Right renal cortex interstitium (tissue), 3 donors: ENCODE measurements at places on chromosomes 7 and 10. TPM values are rescaled to one million over a fixed set of nuclear protein-coding genes. Genes with fewer than 3 reads are reported as not detected.

Gene LARP4B
- 39.3 TPM for polyA plus RNA-seq

DNA sequence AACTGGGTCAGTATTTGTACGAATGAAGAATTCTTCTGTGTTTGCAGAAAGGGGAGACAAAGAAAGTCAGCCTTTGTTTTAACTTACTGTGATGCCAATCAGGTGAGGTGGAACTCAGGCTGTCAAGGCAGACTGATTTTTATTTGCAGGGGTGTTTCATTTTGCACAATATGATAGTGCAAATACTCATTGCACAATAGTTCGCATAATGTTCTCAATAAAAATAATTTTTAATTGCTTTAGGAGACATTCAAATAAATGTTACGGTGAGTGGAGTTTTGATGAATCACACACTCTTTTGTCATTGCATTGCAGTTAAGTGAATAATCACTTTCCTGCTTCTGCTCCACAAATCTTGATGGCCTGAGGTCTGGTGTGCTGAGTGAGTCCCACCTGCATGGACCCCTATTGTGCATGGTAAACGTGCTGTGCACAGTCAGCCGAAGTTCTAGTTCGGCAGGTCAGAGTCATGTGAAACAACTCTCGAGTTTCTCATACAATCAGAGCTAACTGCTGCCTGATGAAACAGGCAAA, 141.3 kb upstream of the FZD8 start:
- no peak for DNase-seq

DNA sequence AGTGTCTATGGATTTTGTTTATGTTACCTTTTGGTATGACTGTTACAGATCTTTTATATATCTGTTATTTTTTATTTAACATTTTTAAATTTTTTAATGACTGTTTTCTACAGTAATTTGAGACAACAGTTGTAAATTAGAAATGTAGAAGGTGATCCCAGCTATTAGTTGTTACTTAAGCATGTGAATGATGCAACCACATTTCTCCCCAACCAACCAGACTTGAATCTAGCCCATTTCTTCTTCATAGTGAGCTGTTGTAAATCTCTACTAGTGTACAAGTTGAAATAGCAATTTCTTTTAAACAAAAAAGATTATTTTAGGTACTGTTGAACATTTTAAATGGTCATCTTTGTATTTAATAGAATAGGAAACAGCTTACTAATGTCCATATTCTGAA, 18.0 kb downstream of the TMEM106B start:
- no peak for DNase-seq

DNA sequence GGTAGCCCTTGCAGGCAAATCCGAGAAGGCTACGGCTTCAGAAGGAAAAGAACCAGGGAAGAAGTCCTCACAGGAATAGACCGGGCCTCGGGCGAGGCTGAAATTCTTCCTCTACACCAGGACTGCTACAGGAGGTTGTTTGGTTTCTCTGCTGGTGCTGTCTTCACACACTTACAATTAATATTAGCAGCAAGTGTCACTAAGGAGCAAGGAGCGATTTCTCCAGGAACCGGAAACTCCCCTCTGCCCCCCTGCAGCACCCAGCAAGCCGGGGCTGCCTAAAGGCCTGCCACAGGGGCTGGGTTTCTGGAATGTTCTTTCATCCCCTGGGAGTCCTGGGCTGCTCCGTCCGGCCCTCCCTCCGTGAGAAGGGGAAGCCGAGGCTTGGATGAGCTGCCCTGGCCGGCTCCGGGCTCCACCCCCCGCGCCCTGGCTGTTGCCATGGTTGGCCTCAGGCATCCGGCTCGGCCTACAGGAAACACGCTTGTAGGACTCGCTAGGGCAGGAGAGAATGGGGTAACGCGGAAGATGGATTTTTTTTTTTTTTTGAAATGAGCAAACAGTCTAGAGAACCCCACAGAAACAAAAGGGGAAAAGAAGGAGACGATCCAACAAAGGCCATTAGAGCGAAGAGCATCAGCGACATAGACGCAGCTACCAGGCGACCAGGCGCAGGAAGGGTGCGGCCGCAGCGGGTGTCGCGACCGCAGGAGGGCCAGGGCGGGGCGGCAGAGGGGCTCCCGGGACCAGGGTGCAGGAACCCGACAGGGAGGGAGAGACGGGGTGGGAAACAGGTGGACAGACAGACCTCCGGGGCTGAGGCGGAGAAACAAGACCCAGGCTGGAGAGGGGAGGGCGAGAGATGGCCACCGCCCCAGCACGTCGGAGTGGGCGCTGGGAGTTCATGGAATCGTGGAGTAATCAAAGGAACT, 33.0 kb downstream of the EN2 start:
- no peak for DNase-seq

GRCh38 chr7:152975076-152975475, 215.5 kb downstream of the ACTR3B start:
- DNase-seq: no peak

- no peak for DNase-seq
These were observed 4.7 kb downstream of the ANXA11 start for GRCh38 chr10:80200687-80201086.

DNA sequence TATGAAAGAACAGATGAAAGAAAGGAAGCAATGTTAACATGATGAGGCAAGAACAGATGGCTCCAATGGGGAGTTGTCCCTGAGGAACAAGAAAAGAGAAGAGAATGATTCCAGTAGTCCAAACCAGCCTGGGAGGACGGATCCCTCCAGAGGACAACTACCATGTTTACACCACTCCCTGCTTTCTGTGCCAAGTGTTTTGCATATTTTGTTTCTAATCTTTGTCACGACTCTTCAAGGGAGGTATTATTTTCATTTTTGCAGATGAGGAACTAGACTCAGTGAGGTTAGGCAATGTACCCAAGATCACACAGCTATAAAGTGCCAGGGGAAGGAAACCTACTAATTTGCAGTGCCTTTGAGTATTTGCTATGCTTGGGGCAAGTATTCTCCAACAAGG, 116.2 kb downstream of the PARP12 start:
- DNase-seq: no peak

Gene PDE6C
- 0.40 TPM for polyA plus RNA-seq

DNA sequence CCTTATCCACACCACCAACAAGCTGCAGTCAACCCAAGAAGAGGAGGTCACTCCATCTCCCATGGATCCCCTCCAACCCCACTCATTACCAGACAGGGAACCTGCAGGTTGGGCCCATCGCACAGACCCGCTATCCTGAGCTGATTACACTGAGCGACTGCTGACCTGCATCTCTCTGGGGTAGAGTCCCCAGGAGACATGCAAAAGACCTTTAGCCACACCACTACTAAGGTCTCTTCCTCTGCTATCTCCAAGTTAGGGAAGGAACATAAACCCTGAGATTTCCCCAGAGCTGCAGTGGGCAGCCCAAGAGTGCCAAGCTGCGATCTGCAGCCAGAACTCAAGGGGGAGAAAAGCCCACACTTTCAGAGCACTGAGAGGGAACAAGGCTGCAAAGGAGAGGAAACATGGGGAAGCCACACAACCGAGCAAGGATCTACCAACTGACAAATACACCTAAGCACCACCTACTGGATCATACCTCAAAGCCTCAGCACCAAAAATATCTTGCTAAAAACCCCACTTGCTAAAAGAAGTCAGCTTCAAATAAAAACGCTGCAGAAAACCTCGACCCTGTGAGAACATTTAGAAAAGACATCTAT, 298.2 kb downstream of the SORCS1 start:
- DNase-seq: no peak

Gene FAM131B
- 2.6 TPM for polyA plus RNA-seq

Gene NKX2-3
- not detected for polyA plus RNA-seq

GRCh38 chr7:51430480-51431086, 114.0 kb upstream of the COBL start:
- DNase-seq: no peak

DNA sequence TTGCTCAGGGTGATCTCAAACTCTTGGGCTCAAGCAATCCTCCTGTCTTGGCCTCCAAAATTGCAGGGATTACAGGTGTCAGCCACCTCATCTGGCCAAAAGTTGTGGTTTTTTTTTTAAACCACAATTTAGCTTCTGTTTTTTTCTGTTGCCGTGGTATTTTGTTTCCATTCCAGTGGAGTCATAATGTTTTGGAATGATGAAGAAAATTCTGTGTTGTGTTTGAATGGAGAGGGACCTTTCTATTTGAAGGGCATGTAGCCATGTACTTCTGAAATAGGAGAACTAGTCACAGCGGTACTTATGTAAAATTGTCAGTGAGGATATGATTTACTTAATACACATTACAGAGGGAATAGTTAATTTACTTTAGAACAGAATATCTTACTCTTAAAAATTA, 201.3 kb downstream of the ARL4A start:
- no peak for DNase-seq

DNA sequence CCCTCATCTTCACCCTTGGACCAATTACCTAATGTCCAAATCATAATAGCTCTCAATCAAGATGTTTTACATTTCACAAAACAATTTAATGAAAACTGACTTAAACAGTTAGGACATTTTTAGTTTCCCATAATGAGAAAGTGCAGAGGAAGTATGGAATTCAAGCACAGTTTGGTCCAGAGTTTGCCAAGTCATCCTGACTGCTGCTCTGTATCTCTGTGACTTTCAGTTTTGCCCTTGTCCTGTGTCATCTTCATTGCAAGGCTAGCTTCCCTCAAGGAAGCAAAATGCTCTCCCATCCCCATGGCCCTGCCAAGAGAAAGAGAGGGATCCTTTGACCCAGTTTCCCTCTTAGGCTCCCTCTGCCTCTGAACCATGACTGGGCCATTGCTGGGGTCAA, 7.9 kb upstream of the PLEKHS1 start:
- DNase-seq: no peak

Gene NRG3
- 15.6 TPM for polyA plus RNA-seq

DNA sequence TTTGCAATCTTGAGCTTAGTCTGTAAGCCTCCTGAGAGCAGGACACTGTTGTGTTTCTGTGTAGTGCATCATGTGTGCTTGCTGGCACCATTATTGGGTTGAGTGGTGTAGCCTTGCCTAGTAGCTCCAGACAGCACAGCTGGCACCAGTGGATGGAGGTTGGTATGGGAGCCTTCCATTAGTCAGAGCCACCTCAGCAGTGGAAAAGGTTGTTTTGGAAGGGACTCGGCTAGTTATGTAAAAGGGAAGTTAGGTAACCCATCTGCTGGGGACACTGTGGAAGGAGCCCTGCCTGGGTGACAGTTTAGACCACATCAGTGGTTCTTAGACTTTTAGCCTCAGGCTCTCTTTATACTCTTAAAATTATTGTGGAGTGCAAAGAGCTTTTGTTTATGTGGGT, 16.3 kb downstream of the MINDY4 start:
- no peak for DNase-seq

Gene CD36
- polyA plus RNA-seq: 35.3 TPM

GRCh38 chr7:27030393-27031050, 65.3 kb downstream of the HOXA1 start:
- DNase-seq: no peak

- no peak for DNase-seq
These were observed 1.5 kb downstream of the KMT2E start for GRCh38 chr7:105015390-105015965.

GRCh38 chr10:53162856-53163255, 390.3 kb upstream of the MBL2 start:
- DNase-seq: no peak

DNA sequence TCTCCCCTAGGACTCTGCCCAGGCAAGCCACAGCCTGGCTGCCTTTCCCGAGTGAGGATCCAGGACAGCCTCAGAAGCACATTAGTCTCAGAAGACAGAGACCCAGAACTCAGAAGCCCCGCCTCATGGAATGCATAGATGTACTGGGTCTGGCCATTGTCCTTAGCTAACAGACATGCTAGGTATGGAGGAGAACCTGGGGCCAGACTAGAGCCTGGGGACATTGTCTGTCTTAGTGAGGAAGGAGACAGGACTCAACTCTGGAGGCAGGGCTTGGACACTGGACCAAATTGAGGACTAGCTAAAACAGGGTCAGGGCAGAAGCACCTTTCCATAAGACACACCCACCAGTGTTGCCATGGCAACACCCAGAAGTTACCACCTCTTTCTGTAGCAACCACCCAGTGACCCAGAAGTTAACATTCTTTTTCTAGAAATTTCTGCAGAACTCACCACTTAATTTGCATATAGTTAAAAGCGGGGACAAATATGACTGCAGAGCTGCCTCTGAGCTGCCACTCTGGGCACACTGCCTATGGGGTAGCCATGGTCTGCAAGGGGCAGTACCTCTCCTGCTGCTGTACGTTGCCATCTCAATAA, 27.5 kb downstream of the TLX1 start:
- DNase-seq: no peak

DNA sequence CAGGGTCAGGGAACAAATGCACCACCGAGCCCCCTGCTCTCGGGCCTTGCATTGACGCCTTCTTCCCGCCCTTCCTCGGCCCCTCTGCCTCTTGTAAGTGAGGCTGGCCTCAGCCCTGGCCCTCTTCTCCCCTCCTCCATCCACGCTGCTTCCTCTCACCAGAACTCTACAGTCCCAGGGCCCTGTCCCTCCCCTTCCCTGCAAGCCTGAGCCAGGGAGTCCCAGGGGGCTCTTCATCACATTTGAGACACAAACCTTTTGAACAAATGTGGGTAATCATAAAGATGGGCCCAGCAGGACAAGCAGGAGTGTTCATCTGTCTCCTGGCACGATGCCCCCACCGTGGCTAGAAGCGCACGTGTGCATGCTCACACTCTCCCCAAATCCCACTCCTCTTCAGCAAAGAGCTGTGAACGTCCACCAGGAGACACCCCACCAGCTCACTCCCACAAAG, 57.7 kb downstream of the SLIT1 start:
- no peak for DNase-seq

Gene RBM28
- polyA plus RNA-seq: 44.7 TPM

DNA sequence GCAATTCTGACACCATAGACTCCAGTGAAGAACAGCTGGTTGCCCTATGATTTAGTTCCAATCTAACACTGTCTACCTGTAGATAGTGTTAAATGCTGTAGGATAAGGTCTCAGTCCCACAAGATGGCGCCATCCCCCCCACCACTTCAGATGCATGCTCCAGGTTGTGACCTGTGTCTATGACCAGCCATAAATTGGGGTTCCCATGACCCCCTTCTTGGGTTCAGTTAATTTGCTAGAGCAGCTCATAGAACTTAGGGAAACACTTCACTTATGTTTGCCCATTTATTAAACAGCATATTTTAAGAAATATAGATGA, 13.1 kb downstream of the CCSER2 start:
- no peak for DNase-seq

- no peak for DNase-seq
These were observed 185.0 kb downstream of the PDE1C start for GRCh38 chr7:31885171-31885570.

Gene MXI1
- polyA plus RNA-seq: 45.5 TPM

- no peak for DNase-seq
These were observed 497 bp downstream of the PPP2R2D start for GRCh38 chr10:131901181-131901829.

DNA sequence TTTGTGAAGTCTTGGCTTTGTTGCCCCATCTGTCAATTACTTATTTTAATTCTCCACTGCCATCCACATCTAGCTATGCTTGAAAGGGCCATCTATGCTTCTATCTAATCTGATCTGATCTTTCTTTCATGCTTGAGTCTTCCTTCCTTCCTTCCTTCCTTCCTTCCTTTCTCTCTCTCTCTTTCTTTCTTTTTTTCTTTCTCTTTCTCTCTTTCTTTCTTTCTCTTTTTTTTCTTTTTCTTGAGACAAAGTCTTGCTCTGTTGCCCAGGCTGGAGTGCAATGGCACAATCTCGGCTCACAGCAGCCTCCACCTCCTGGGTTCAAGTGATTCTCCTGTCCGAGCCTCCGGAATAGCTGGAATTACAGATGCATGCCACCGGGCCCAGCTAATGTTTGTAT, 11.3 kb downstream of the TFR2 start:
- DNase-seq: no peak
